ENCODE measurements at places on chromosomes 6 and 20.
A peak's percentile ranks its signal among the peaks of the same experiment; 100 is the strongest.

DNA sequence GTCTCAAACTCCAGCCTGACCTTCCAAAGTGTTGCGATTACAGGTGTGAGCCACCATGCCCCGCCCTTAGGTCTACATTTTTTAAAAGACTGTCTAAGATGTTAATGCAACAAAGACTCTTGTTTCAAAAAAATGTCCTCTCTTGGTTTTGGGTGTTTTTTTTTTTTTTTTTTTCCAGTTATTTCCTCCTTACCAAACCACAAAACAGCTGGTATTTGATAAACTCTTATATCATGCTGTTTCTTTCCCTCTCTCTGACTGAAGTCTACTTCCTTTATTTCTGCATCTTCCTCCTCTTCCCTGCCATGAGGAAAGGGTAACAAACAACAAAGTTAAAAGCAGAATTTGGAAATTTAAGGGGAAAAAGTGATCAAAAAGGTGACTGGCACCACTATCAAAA is 21.2 kb downstream of the STK38 start:
- DNase-seq: no peak

GRCh38 chr20:48380661-48381060 is 447.1 kb downstream of the PREX1 start:
- no peak for DNase-seq

DNA sequence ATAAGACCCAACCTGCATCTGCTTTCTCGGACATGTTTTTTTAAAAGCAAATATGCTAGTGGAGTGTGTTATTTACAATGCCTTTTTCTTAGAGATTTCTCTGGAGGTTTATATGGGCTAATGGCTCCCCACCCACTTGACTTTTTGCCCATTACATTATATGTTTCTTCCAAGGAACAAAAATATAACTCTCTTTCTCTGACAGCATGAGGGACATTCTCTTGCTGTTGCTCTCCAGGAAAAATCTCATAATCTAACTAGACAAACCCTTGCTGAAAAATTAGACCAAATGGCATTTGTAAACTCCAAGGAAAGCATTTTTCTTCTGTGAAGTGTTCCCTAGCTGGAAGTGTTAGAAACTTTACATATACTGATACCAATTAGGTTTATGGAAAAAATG is 213.7 kb downstream of the PRL start:
- no peak for DNase-seq

GRCh38 chr6:18400831-18401446 is 13.8 kb downstream of the RNF144B start:
- peak; percentile 70 for DNase-seq

DNA sequence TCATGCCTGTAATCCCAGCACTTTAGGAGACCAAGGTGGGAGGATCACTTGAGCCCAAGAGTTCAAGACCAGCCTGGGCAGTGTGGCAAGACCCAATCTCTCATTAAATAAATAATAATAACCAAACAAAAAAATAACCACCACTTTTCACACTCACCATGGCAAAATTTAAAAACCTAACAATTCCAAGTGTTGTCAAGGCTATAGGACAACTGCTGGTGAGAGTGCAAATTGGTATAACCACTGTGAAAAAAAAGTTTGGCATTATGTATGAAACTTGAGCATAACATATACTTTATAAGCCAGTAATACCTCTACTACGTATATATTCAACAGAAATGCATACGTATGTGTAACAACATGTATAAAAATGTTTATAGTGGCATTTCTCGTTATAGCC is 3.8 kb downstream of the PRR3 start:
- DNase-seq: no peak

- DNase-seq: peak; percentile 81
Measured at GRCh38 chr20:41340327-41341055, at the start of gene LPIN3. Gene LPIN3, plus strand, starts transcription at chr20:41340821. Its CDS starts 4,983 bp downstream, at chr20:41345804.

- no peak for DNase-seq
Measured at GRCh38 chr20:23640018-23640601, 2.4 kb upstream of the CST3 start.

GRCh38 chr6:74997646-74998045 is 208.2 kb downstream of the COL12A1 start:
- DNase-seq: no peak

DNA sequence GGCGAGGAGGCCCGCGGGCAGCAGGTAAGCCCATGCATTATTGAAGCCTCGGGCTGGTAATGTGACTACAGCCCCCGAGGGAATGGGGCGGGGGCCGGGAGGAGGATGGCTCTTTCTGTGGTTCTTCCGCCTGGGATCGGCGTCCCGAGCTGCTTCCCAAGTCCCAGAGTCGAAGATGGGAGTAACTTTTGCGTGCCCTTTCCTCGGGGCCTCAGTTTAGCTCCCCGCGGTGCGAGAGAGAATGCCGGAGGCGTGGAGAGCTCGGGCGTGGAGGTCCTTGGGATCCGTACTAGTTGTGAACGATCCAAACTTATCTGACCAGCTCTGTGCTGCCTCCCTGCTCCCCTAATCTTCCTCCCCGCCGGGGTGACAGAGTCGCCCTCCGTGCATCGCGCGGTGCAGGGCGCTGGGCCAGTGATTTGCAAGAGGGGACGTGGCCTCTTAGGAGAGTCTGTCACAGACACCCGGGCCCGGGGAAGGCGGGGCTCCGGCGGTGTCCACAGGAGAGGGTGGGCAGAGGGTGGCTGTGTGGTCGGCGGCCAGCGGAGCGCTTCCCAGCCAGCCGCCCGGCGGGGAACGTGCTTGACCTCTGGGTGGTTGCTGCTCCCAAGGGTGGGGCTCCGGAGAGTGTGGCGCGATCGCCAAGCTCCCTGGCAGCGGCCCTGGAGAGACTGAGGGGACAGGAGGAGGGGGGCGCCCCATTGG is 815 bp downstream of the UTRN start:
- no peak for DNase-seq

DNA sequence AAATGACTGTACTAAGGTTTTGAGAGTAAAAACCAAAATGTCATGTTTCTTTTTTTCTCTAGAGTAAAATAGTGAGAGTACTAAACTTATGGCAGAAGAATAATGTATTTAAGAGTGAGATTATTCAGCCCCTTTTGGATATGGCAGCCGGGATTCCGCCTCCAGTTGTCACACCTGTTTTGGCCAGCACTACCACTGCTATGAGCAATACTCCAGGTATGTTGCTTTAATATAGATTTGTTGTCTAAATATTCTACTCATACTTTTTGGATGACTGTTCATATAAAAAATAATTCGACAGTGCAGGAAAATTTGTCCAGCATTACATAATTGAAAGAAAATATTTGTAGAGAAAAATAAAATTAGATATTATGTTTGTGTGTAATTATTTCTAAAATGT is 59.5 kb downstream of the SCAF8 start:
- DNase-seq: no peak

GRCh38 chr6:38773338-38773737 is 58.2 kb downstream of the DNAH8 start:
- DNase-seq: no peak

- DNase-seq: no peak
Measured at GRCh38 chr6:168277274-168277669, 42.3 kb downstream of the DACT2 start.
